ENCODE measurements at places on chromosomes 12 and 14.

DNA sequence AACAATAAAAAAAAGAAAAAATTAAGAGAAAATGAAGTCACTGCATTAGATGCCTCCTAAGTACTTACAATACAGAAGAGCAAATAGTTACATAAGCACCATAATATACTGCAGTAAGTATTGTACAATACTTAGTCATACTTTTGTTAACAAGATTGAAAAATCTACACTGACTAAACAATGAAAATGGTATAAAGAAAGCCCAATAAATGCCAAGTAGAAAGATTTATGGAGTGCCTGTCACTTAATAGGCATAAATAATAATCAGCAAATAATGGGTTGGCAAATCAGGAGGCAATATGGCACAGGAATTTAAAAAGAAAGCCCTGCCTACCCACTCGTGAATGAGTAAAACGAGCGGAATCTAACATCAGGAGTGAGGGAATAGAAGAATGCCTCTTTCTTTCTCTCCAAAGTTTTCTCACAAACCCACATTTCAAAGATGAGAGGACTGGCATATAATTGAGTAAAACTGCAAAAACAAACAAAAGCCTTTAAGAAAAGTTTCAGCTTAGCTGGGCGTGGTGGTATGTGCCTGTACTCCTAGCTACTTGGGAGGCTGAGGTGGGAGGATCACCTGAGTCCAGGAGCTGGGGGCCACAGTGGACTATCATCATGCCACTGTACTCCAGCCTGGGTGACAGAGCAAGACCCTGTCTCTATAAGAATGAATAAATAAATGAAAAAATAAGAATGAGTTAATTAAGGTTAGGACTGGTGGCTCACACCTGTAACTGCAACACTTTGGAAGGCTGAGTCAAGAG is 36.1 kb downstream of the CRY1 start:
- DNase-seq = peak; percentile 55

GRCh38 chr14:95518045-95518751 is 1.7 kb upstream of the SYNE3 start:
- peak; percentile 65 for DNase-seq

GRCh38 chr14:47332106-47332505 is 343.3 kb downstream of the MDGA2 start:
- no peak for DNase-seq

DNA sequence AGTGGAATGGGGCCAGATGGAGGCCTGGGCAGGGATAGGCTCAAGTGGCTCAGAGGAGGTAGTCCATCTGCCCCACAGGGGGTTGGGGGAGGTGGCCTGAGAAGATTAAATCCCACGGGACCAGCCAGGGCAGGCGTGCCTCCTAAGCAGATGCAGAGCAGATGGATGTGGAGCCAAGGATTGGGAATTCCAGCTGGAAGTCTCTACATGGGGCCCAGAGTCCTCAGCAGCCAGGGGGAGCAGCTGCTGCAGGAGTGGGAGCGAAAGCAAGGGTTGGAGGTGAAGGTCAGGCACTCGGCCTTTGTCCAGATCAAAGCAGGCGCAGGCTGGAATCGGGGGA is 42.4 kb upstream of the VRK1 start:
- no peak for DNase-seq

- peak; percentile 29 for DNase-seq
Observed at GRCh38 chr12:99386907-99387306, 260.6 kb upstream of the GARIN6 start.

- DNase-seq = peak; percentile 69
Observed at GRCh38 chr12:69396041-69396440, 36.5 kb downstream of the YEATS4 start.

Measured in astrocyte (in vitro differentiated cells and primary cell).